Retina (tissue), 1 donor: ENCODE measurements at places on chromosomes 5 and 9.

DNA sequence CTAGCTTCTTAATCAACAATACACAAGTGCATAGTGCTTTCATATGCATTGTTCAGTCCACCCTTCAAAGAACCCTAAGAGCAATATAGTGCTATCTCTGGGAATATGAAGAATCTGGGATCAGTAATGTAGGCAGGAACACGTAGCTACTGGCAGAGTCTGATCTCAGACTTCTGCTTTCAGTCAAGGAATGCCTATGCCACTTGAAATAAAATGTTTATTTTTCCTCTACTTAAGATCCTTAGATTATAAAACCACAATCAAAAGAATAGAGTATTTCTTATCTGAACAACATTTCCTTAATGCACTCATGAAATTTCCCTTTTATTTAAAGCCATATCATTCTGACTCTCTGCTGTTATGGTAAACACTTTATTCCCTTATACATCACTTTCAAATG lies 1407.8 kb upstream of the C9orf72 start:
- DNase-seq: no peak

DNA sequence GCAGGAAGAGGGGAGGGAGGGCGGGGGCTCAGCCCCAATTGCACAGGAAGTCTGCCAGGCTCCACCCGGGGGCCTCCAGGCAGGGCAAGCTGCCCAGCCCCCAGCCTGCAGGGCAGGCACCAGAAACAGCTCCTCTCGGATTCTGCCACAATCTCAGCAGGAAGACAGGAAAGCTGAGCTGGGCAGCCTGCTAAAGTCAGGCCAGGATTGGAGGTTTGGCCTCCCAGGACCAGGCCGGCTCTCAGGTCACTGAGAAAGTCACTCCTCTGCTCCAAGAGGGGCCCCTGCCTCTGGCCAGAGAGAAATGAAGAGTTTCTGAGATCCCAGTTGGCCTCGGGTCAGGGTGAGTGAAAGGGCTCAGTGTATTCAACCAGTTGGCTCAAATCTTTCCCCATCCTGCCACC lies 54.6 kb upstream of the STXBP1 start:
- no peak for DNase-seq

GRCh38 chr9:132230605-132231004 lies 68.7 kb downstream of the NTNG2 start:
- no peak for DNase-seq

DNA sequence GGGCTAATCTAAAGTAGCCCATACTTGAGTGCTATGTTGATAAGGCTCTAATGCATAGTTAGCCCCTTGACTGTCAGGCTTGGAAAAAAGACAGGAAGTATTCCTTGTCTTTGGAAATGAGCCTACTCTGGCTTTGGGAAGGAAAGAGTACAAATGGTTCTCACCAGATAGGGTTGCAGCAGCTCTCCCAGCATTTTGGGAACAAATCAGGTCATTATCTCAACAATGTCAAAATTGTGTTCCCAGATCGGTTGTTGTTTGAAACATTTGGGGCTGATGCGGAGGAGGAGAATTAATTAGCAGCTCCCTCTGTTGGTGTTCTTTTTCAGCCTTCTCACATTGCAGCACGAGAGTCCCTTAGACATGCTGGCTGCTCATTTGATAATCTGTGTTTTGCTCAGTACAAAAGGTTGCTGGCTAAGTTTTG lies 294.7 kb upstream of the DMRT1 start:
- peak; percentile 43 for DNase-seq

DNA sequence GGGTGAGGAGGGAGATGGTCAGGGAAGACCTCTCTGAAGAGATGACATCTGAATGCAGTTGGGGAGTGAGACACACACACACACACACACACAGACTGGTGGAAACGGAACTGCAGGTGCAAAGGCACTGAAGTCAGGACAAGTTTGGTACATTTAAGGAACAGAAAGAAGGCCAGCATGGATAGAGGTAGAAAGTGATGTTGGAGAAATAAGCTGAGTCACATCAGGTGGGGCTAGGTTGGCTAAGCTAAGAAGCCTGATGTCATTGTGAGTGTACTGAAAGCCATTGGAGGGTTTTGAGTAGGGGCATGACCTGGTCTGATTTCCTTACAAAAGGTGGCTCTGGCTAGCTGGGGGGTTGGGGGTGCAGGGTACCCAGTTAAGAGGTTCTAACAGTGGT lies 3.1 kb downstream of the BSPRY start:
- DNase-seq: no peak

DNA sequence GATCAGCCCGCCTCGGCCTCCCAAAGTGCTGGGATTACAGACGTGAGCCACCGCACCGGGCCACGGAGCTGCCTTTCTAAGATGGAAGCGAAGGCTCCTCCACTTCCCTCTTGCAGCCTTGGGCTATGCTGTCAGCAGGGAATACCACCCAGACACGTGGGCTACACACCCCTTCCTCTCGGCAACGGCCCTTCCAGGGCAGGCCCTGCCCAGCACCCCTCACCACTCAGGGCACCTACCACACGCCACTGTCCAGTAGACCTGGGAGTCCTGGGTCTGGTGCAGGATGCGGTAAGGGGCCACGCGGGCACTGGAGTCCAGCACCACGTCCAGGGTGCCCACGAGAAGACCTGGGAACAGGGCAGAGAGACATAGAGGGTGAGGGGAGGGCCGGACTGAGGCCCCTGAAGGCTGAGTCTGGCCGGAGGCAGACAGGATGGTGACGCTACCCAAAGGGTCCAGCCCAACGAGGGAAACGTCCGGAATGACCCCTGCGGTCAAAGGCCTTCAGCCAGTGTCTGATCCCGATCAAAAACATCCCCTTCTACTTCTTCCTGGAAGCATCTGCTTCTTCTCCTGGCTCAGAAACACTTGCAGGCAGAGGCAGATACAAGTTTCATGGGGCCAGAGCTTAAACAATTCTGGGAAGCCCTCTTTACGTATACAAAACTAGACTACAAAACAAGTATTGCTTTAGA lies 3.1 kb downstream of the TBC1D9B start:
- DNase-seq: no peak

DNA sequence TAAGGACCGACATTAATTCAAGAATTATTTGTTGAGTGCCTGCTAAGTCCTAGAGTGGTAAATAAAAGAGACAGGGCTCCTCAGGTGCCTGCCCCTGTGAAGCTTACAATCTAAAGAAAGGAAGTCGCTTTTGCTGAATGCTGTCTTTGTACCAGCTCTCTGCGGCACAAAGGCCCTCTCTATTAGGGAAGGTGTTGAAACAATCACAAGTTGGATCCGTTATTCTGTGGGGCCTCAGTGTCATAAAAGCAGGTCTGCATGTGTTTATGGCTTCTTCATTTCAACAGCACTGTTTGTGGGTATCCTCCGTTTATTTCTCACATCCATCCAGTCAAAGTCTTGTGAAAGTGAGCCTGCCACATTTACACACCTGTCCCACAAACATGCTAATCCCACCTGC lies 7.0 kb upstream of the MVB12B start:
- no peak for DNase-seq

DNA sequence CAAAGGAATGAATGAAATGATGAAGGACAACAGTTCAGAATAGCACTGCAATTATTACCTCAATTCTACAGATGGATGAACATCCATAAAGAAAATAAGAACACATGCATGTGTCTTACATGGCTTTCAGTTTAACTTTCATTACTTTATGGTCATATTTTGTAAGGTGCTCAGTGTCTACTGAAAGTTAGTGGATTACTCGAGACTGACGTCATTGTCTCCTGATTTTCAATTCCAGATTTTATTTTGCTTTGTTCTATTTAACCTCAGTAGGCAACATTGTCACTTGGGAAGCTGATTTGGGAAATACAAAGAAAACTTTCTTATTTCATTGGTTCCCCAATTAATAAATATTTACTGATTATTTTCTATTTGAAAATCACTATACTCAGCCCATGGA lies 363.7 kb downstream of the CHSY3 start:
- DNase-seq: no peak

- no peak for DNase-seq
These were observed 13.9 kb downstream of the FGF18 start for GRCh38 chr5:171433352-171433698.

DNA sequence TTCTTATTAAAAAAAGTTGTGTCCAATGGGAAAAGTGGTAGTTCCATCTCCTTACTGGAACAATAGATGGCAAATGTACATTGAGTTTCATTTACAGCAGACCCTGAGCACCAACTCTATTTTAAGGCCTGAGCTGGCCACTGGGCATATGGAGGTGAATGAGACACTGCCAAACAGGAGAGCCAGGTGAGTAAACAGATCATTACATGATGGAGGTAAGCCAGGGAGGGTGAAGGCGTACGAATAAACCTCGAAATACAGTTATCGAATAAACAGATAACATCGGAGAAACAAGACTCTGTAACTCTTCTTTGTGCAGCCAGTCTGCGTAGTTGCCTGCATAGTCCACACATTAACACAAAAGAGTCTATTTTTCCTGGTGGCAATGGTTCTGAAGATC lies 446.4 kb upstream of the KLF4 start:
- DNase-seq: no peak

- DNase-seq: peak; percentile 65
These were observed 7.0 kb upstream of the SLC9A3 start for GRCh38 chr5:531101-531748.
